ENCODE measurements at places on chromosomes 3 and 15.

GRCh38 chr15:62928242-62928999 lies 114.1 kb upstream of the TPM1 start:
- no peak for DNase-seq

DNA sequence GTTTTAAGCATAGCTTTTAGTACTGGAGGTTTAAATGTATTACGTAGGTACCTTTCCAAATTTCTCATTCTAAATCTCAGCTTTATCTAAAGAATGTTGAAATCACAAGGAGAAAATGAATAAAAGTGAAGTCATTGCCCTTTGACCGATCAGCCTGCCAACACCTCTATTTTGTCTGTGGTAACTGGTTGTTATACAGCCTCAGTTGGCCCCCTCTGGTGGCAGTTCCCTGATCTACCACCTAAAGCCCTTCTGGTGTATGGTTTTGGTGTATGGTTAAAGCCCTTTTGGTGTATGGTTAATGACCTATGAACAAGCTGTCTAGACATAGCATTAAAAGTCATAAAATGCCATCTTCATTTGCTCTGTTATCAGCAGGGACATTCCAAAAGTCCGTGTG lies 378.2 kb upstream of the AZI2 start:
- DNase-seq = peak; percentile 3

DNA sequence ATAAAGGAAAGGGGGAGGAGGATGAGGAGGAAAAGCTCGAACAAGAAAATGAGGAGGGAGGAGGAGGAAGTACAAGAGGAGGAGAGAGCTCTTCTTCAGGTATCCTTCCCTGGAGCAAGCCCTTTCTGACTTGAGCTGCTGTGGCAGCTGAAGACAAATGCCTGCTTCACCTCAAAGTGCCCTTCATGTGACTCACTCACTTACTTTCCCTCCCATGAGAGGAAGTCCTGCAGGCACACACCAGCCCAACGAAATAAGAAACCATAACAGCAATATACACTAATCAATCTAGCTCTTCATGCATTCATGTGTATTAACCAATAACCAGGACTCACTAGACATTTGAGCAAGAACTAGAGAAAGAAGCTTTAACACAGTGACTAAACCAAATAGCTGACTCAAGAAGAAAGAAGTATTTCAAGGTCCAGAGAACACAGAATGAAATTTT lies 251.9 kb downstream of the IGSF11 start:
- no peak for DNase-seq

DNA sequence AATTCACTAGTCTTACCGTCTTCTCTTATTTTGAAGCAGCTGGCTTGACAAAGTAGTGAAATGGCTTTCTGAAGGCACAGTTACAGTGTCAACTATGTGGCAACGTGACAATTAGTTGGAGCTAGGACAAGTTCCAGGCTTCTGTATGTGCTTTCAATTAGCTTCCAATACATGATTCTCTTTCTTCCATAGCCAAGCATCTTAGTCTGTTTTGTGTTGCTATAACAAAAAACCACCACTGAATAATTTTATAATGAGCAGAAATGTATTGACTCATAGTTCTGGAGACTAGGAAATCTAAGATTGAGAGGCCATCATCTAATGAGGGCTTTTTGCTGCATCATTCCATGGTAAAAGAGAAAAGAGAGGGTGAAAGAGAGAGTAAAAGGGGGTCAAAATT lies 365.1 kb upstream of the PLSCR5 start:
- DNase-seq = no peak

- no peak for DNase-seq
Observed at GRCh38 chr15:56337084-56337725, 28.0 kb upstream of the TEX9 start.

GRCh38 chr3:50369012-50369670 lies 9.8 kb upstream of the TMEM115 start:
- no peak for DNase-seq

GRCh38 chr3:40185029-40185695 lies 124.3 kb upstream of the EIF1B start:
- no peak for DNase-seq

- no peak for DNase-seq
Observed at GRCh38 chr3:85710490-85710889, 751.7 kb downstream of the CADM2 start.

GRCh38 chr15:39746176-39746575 lies 36.5 kb downstream of the FSIP1 start:
- no peak for DNase-seq

GRCh38 chr3:39133093-39133490 lies 20.3 kb downstream of the CSRNP1 start:
- no peak for DNase-seq

DNA sequence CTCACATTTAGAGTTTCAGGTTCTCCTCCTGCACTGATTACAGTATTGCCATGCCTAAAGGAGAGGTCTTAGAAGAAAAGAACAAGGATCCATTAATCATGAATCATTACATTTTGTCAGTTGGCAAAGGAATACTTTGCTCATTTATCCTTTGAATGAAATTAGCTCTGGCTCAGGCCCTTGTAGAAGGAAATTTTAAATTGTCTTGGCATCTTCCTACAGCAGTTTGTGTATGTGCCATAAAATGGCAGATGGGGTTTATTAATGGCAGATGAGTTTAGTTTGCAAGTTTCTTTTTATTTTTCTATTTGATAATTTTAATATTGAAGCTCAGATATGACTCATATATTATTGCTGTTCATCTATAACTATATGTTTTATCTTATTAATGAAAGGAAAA lies 181.2 kb upstream of the EPHA3 start:
- DNase-seq = no peak

- DNase-seq = no peak
Observed at GRCh38 chr3:134449951-134450350, 35.8 kb downstream of the ANAPC13 start.

GRCh38 chr3:99325402-99325801 lies 313.0 kb upstream of the COL8A1 start:
- DNase-seq = no peak

DNA sequence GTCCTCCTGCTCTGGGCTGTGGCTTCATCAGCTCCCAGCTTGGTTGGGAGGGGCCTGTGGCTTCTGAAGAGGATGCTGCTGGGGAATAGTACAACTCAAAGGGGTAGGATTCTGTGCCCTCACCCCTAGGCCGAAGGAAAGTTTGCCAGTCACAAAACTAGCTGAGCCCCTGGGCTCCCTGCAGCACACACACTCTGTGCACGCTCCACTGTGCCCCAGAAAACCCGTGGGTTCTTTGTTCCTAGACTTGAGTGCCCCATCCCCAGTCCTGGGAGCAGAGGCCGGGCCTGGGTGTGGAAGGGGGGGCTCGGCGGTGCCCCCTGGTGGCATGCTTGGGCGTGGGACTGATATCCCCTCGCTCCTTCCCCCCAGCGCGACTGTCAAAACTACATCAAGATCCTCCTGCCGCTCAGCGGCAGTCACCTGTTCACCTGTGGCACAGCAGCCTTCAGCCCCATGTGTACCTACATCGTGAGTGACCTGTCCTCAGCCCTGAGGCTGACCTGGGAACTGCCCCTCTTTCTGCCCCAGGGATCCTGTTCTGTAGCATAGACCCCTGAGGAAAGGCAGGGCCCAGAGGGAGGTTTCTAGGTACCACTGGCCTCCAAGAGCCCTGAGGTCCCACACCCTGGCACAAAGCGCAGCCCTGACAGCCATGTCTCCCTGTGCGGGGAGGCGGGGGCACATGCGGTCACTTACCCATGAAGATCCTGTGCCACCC lies 14.2 kb downstream of the CIB1 start:
- no peak for DNase-seq

- no peak for DNase-seq
Observed at GRCh38 chr3:197963019-197963637, 3.1 kb downstream of the LMLN start.

DNA sequence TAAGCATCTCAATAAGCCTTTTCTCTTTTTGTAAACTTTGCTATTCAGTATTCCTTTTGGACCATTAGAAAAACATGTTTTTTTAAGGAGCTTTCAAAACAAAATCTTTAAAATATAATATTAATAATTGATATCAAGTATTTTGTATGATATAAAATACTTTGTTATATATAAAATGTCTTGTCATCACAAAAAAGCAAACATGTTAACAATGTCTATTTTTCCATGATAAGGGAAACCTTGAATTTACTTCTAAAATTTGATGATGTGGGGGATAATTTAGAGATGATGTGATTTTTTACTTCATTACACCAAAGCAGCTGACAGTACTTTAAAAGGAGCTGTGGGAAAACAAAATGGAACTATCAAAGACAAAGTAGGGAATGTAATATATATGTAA lies 887.7 kb downstream of the SI start:
- DNase-seq = no peak

DNA sequence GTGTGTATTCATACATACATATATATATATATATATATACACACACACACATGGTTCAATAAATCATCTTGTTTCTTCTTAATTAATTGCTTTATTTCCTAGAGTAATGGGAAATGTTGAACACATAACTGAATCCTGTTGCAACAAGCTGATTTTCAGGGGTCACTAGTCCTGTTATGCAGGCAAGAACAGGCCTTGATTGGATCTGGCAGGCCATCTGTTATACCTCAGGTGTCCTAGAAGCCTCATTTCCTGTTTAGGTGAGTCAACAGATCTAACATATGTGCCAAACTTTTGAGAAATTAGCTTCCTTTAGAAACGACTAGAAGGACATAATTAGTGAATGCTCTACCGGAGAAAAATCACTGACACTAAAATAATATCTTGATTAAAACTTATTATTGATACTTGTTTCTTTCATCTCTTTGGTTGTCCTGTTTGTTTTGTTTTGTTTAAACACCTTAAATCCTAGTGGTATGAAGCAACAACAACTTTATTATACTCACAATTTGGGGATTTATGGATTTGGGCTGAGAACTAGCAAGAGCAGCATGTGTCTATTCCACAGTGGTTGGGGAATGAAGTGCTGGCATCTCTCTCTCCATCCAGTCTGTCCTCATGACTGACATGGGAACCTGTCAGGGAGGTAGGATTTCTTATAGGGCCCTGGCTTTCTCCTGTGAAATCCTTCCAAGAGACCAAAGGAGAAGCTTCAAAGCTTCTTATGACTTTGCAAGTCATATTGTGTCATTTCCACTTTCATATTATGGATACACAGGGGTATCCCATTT lies 552.6 kb downstream of the NSUN3 start:
- no peak for DNase-seq

DNA sequence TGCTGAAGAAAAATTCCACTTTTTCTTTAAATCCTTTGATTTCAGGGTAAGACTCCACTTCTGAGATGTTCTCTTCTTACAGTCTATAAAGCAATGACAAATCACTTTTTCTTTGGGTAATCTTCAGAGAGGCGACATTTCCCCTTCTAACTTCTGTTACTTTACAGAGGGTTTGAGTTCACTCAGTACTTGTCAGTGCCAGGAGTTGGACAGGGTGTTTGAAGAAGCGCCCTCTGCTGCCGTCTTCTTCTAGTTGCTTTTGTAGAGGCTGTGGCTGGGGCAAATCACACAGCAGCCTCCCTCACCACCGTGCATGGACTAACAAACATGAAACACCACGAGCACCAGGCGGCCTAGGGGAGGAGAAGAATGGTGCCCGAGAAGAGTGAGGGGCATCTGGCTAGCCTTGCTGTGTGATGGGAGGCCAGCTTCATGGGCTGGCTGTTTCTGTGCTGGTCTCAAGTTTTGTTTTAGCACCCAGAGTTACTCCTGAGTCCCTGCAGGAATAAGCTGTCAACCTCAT lies at the start of gene CD80:
Gene CD80 (minus strand): TSS at position 174 of the 523 bp plus-strand sequence. CDS start 1,886 bp downstream, outside the sequence.
- peak; percentile 29 for DNase-seq

DNA sequence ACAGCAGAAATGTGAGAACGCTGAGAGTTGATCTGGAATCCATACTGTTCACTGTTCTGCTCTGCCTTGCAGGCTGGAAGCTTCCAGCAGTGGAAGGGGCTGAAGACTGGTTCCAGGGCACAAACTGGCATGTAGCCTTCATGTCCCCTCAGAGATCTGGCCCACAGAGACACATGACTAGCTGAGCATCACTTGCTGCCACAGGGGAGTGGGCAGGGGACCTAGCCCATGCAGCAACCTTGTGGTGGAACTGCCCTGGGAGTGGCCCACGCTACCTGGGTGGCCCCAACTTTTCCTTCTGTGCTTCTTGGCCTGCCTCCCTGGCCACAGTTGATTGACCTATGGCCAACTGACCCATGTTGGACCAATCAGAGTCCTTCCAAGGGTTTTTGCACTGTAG lies 98.1 kb downstream of the TPRA1 start:
- DNase-seq = no peak

GRCh38 chr15:60362321-60363086 lies 35.3 kb downstream of the ANXA2 start:
- DNase-seq = no peak

DNA sequence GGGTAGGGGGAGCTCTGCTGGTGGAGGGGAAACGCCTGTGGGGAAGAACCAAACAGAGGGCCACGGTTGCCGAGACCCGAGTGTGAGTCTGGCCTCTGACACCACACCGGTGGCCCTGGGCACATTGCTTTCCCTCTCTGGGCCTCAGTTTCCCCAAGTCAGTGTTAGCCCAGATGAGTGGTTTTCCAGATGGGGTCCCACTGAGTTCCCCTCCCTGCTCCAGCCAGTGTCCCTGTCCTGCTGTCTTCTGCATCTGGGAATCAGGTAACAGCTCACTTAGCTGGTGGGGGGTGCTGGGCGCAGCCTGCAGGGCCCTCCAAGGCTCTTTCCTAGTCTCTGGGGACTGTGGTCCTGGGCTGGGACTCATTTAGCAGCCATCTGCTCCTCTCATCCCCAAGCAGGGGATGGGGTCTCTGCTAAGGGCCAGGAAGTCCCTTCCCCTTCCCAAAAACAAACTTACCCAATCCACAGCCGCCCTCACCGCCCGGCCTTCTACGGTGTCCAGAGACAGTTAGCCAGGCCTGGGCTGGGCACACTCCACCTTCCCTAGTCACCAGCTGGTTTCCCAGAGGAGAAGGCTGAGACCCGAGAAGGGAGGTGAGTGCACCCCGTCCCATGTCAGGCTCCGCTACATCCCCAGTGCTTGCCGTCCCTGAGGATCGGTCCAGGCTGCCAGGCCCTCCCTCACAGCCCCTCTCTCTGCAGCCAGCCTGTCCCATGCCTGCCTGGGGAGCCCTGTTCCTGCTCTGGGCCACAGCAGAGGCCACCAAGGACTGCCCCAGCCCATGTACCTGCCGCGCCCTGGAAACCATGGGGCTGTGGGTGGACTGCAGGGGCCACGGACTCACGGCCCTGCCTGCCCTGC lies 676 bp downstream of the GP9 start:
- no peak for DNase-seq

GRCh38 chr15:92908713-92909057 lies 8.6 kb downstream of the CHD2 start:
- DNase-seq = no peak

- DNase-seq = no peak
Observed at GRCh38 chr3:53122933-53123305, 7.3 kb downstream of the RFT1 start.

GRCh38 chr3:178709051-178709450 lies 172.8 kb downstream of the KCNMB2 start:
- no peak for DNase-seq

GRCh38 chr3:111238885-111239284 lies 167.3 kb downstream of the NECTIN3 start:
- DNase-seq = no peak

GRCh38 chr3:23270423-23270822 lies 67.3 kb downstream of the UBE2E2 start:
- DNase-seq = no peak

Measured in globus pallidus (tissue), 1 donor.